ENCODE measurements at places on chromosomes 12 and 14.

DNA sequence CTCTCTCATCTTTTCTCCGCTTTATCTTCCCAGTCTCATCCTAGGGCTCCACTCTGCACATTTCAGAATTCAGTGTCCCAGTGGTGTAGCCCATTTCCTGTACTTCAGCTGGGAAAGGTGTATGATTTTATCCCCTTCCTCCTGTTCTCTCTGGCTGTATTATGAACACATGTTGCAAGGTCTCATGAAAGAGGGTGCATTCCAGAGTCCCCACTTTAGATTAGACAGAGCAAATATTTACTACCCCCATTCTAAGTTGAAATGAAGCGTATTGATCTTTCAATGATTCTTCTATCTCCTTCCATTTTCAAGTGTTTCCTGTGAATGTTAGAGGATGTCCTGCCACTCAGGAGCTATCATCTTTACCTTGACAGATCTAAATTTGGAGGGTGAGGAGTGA, 123.2 kb downstream of the WIF1 start:
- no peak for DNase-seq

- no peak for DNase-seq
Measured at GRCh38 chr14:68266998-68267397, 447.4 kb downstream of the RAD51B start.

GRCh38 chr12:4825011-4825858, 84.5 kb upstream of the KCNA1 start:
- DNase-seq = no peak

- DNase-seq = peak; percentile 68
Measured at GRCh38 chr14:75422169-75422568, 5.7 kb upstream of the JDP2 start.

GRCh38 chr12:89470741-89471509, 53.7 kb downstream of the GALNT4 start:
- no peak for DNase-seq

- DNase-seq = no peak
Measured at GRCh38 chr12:45713078-45713477, 16.4 kb upstream of the ARID2 start.

DNA sequence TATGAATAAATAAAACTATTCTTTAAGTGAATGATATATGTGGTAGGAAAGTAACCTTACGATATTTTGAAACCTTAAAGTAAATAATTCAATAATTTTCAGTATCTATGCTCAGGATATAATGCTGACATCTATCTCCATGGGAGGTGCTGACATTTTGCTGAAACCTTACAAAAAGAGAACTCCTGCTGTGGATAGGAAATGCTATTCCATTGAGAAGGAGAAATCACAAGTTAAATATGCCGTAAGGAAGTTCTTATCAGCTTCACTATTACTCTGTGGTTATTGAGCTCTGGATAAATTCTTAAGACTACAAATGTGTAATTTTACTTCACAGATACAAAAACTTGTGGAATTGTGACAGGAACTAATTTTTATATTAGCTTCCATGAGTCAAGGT, 722.1 kb downstream of the TMTC2 start:
- no peak for DNase-seq

GRCh38 chr12:51345681-51346080, 798 bp downstream of the CELA1 start:
- DNase-seq = no peak

DNA sequence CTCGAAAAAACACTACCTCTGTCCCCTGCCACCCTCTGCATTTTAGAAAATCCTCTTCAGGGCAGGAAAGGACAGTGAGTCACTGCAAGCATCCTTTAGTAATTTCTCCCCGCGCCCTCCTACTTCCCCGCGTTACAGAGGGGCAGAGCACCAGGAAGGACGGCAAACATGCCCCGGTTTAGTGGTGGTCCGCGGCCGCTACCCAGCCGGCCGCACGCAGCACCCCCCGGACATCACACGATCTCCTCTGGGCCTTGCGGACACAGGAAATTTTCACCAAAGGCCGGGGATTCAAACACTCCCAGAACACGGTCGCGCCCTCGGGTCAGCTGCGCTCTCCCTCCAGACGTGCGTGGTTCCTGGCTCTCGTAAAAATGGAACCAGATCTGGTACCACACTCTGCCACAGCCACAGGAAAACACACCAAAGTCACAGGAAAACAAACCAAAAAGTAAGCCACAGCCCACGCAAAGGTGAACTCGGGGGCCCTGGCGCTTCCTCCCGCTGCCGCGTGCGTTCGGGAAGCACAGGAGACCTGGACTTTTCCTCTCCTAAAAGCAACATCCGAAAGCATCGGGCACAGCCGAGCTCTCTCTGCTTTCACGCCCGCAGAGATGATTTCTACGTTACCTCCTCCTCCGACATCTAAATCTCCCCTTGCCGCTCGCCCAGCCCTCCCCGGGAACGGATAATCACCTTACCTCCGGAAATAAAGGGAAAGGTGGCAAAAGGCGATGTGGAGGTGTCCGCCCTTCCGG, 839 bp downstream of the SLC38A1 start:
- peak; percentile 41 for DNase-seq

DNA sequence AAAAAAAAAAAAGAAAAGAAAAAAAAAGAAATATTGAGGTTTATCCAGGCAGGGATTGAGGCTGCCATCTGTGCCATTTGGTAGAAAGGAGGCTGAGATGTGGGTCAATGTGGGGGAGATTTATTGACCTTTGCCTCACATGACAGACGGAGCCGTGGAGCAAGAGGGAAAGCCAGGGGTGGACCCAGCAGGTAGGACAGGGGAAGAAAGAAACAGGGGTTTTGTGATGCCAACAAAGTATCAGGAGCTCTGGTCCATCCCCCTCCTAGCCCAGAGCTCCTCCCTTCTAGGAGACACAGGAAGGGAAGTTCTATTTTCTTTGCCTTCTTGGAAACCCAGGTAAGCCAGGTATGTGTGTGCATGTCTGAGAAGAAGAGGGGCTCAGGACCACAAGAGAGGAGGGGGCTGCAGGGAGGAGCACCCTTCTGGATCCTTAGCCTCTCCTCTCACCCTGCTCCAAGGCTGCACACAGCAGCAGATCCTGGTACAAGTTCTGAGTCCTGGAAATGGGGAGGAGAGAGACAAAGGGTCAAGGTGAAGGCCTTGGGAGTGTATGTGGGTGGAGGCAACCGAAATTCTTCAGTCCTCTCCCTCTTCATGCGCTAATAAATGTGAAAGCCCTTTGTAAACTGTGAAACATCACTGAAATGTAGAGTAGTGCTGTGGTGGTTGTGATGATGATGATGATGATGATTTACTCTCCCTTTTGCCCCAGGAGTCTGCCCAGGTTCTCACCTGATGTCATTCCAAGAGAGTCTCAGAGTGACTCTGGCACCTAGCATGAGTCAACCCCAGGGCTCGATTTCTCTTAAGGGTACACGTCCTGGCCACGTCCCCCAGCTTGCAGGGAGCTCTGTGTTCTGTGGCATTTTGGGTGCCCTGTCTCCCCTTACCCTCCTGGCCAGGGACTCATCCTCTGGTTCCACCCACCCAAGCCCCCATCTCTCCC, 26.3 kb downstream of the ZFP36L1 start:
- peak; percentile 39 for DNase-seq

Data from stimulated activated CD4-positive, alpha-beta T cell treated with anti-CD3 and anti-CD28 coated beads, Interleukin-1b, Interleukin-23, amount 100 ng/mL, for 48 hours (primary cell).